ENCODE measurements at places on chromosomes 4 and X. TPM values are rescaled to one million over a fixed set of nuclear protein-coding genes. Genes with fewer than 3 reads are reported as not detected.

- no peak for DNase-seq
- no peak overlapping the region for H3K4me3 ChIP-seq
- peaks cover 56% of the 10 kb centered on the region for H3K4me1 ChIP-seq
- H3K36me3 ChIP-seq, result no peaks in the 10 kb centered on the region
- H3K27ac ChIP-seq, result no peak overlapping the region
Measured at GRCh38 chrX:39848900-39849299, 248.9 kb downstream of the BCOR start.

DNA sequence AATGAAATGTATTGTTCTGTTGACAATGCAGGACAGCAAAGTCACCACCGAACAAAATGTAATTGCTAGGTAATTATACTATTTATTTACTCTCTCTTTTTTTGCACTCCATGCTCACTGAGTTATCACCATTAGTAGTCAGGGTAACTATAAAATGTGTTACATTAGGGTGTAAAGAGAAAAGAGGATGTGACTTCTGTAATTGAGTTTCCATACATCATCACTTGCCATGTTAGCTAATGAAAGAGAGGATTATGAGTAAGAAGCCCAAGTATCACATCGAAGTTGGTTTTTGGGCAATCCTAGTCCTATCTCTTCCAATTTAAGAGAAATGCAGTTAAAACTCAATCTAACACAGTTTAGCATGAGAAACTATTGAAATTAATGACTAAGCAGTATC lies 7.6 kb downstream of the ZXDA start:
- H3K27ac ChIP-seq, result no peak overlapping the region
- H3K4me3 ChIP-seq, result no peak overlapping the region
- peaks cover 18% of the 10 kb centered on the region for H3K4me1 ChIP-seq
- no peaks in the 10 kb centered on the region for H3K36me3 ChIP-seq
- H3K27me3 ChIP-seq, result no peaks in the 10 kb centered on the region
- DNase-seq, result no peak

DNA sequence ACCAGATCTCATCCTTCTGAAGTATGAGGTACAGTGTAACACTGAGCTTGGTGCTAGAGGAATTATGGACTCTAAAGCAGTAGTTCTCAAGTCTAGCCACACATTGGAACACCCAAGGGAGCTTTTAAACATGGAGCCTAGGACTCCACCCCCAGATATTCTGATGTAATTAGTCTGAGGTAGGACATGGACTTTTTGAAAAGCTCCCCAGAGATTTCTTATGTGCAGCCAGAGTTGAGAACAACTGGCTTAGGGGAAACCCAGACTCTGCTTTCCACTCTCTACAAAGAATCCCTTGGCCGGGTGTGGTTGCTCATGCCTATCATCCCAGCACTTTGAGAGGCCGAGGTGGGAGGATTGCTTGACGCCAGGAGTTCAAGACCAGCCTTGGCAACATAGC lies 11.6 kb upstream of the GDPD2 start:
- no peaks in the 10 kb centered on the region for H3K4me1 ChIP-seq
- no peak overlapping the region for H3K4me3 ChIP-seq
- H3K27ac ChIP-seq, result no peak overlapping the region
- peaks cover 14% of the 10 kb centered on the region for H3K36me3 ChIP-seq

DNA sequence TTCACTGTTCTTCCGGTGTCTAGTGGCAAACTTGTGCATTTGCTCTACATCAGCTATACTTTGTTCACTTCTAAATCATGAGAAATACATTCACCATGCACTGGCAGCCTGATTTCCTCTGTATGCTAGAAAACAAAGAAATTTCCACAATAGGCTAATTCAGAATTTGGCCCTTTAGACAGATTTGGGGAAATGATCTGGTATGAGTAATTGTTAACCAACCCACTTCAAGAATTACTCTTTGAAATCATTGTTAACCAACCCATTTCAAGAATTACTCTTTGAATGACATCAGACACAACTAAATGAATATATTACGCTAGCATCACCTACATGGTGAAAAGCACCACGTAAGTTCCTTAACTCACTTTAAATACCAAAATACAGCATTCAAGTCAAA lies 14.6 kb downstream of the APBB2 start:
- H3K4me1 ChIP-seq, result peaks cover 21% of the 10 kb centered on the region
- no peaks in the 10 kb centered on the region for H3K27me3 ChIP-seq
- no peak for DNase-seq
- H3K27ac ChIP-seq, result no peak overlapping the region
- H3K4me3 ChIP-seq, result no peak overlapping the region
- H3K36me3 ChIP-seq, result no peaks in the 10 kb centered on the region

GRCh38 chr4:55356991-55357461 lies 11.0 kb downstream of the SRD5A3 start:
- H3K27me3 ChIP-seq, result no peaks in the 10 kb centered on the region
- H3K4me3 ChIP-seq, result no peak overlapping the region

DNA sequence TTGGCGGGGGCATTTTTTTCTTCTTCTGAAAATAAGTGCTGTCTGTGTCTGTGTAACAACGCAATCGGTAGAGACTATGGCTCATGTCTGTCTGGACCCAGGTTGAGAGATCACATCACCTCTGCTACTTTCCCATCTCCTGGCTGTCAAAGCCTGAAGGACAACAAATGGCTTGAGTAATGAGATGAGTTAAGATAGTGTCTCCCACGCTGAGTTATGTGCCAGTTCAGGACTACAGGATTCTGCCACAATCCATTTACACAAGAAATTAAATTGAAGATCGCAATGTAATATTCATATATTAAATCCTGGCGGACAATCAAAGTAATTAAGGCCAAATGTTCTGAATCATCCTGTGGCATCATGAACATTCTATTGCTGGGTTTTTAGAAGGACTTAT lies 16.5 kb upstream of the ARHGAP36 start:
- H3K36me3 ChIP-seq, result no peaks in the 10 kb centered on the region
- H3K4me3 ChIP-seq, result no peak overlapping the region
- DNase-seq, result no peak
- H3K27me3 ChIP-seq, result peaks cover 14% of the 10 kb centered on the region
- peaks cover 13% of the 10 kb centered on the region for H3K4me1 ChIP-seq

GRCh38 chr4:171919314-171919713 lies 106.1 kb downstream of the GALNTL6 start:
- DNase-seq, result no peak
- no peak overlapping the region for H3K4me3 ChIP-seq
- H3K4me1 ChIP-seq, result peaks cover 18% of the 10 kb centered on the region
- H3K36me3 ChIP-seq, result 0 out of 2 replicates have a peak, but pooled peaks cover 3% of the 10 kb centered on the region

- H3K4me1 ChIP-seq, result no peaks in the 10 kb centered on the region
- H3K27me3 ChIP-seq, result no peaks in the 10 kb centered on the region
- no peak overlapping the region for H3K27ac ChIP-seq
- H3K4me3 ChIP-seq, result no peak overlapping the region
- H3K36me3 ChIP-seq, result no peaks in the 10 kb centered on the region
Measured at GRCh38 chrX:153625271-153626024, 21.6 kb upstream of the DUSP9 start.

GRCh38 chr4:105417624-105418023 lies 56.2 kb downstream of the PPA2 start:
- no peaks in the 10 kb centered on the region for H3K27me3 ChIP-seq
- no peak overlapping the region for H3K4me3 ChIP-seq
- no peak overlapping the region for H3K27ac ChIP-seq
- H3K36me3 ChIP-seq, result peaks cover 5% of the 10 kb centered on the region
- no peaks in the 10 kb centered on the region for H3K4me1 ChIP-seq

GRCh38 chrX:140274811-140275525 lies 229.9 kb downstream of the SOX3 start:
- no peak overlapping the region for H3K4me3 ChIP-seq
- peak overlapping the region; percentile 53 for H3K27ac ChIP-seq
- peaks cover 9% of the 10 kb centered on the region for H3K36me3 ChIP-seq
- no peak for DNase-seq
- peaks cover 26% of the 10 kb centered on the region for H3K4me1 ChIP-seq

DNA sequence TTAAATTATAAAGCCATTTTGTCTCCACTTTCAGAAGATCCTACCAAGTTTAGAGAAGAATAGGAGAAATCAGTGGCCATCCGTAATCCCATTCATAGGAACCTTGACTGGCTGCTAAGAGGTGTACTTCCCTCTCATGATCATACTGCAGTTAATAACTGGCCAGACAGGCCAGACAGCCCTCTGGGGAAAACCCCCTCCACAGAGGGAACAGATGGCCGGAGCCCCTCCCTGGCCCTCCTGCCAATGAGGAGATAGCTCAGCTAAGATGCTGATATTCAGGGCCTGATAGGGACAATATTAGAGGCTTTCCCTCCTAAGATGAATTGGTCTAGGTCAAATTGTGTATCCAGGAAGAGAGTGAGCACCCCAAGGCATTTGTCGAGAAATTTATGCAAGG lies 200.0 kb upstream of the MAOA start:
- DNase-seq, result no peak
- no peak overlapping the region for H3K4me3 ChIP-seq
- H3K36me3 ChIP-seq, result peaks cover 34% of the 10 kb centered on the region
- no peak overlapping the region for H3K27ac ChIP-seq
- peaks cover 32% of the 10 kb centered on the region for H3K4me1 ChIP-seq
- peaks cover 9% of the 10 kb centered on the region for H3K27me3 ChIP-seq

DNA sequence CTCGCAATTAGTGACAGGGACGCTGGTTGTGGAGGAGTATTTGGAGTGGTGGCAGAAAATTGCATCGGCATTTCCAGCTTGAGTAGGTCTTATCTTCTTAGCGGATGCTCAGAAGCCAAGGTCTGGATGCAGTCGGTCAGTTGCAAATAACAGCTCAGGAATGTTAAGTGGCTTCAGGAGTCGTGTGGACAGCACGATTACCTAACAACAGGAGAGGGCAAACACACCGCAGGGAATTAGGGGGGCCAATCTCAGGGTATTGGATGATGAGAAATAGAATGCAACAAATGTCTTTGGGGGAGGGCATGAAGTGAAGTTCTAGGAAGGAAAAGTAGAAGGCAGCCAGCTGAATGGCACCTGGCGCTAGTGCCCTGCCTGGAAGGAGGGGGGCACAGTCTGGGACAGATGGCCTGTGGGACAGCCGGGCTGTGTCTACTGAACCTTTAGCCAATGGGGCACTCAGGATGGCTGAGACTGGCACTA lies 11.8 kb downstream of the RASL11B start:
- peak overlapping the region; percentile 78 for H3K27ac ChIP-seq
- peaks cover 78% of the 10 kb centered on the region for H3K4me1 ChIP-seq
- H3K27me3 ChIP-seq, result peaks cover 8% of the 10 kb centered on the region
- peaks cover 3% of the 10 kb centered on the region for H3K36me3 ChIP-seq

DNA sequence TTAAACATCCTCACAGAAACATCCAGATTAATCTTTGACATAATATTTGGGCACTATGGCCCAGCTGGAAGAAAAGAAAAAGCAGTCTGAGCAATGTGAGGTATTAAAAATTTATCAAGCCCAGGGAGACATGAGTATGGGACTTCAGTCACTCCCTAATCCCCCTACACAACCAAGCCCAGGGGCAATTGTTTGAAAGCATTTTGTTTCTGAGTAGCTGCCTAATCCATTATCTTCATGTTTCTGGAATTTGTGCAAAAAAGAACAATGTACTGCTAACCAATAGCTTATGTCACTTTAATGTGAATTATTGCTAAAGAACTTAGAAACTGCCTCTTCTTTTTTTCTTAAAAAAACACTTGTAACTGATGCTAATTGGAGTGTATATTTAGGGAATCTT lies 360.7 kb downstream of the TEX13C start:
- no peaks in the 10 kb centered on the region for H3K4me1 ChIP-seq
- DNase-seq, result no peak
- peaks cover 17% of the 10 kb centered on the region for H3K36me3 ChIP-seq
- no peak overlapping the region for H3K27ac ChIP-seq
- no peaks in the 10 kb centered on the region for H3K27me3 ChIP-seq

- H3K27me3 ChIP-seq, result no peaks in the 10 kb centered on the region
- no peak for DNase-seq
- H3K27ac ChIP-seq, result no peak overlapping the region
Measured at GRCh38 chrX:22742174-22742573, 257.6 kb upstream of the DDX53 start.

DNA sequence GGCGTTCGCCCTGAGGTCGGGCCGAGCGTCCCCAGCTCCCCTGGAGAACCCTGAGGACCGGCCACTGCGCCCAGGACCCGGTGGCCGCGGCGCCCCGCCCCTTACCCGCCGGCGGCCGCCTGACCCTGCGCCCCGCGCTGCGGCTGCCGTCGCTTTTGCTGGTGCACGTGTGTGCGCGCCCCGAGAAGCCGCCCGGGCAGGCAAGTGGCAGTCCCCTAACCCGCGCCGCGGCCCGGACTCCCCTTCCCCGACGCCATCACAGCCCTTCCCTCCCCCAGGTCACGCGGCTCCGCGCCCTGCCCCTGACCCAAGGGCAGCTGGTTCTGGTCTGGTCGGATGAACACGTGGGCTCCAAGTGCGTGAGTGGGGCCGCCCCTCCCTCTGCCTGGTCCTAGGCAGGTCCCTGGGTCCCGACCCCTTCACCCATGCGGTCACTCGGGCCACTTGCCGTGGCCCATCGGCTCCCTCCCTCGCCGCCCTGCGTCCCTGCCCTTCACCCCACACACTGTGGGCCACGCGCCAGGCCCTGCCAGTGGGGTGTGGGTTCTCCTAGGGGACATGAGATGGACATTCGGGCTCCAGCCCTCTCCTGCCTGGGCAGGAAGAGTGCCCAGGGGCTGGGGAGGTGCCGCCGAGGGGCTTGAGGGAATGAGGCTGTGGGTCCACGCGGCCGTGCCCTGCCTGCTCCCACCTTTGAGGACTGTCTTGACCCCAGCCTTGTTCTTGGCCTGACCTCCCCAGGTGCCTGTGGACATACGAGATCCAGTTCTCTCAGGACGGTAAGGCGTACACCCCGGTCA lies 8.0 kb upstream of the FGFRL1 start:
- H3K27ac ChIP-seq, result no peak overlapping the region
- H3K4me1 ChIP-seq, result no peaks in the 10 kb centered on the region
- peak overlapping the region; percentile 45 for H3K4me3 ChIP-seq
- no peaks in the 10 kb centered on the region for H3K36me3 ChIP-seq

- H3K27me3 ChIP-seq, result peaks cover 12% of the 10 kb centered on the region
- no peak for DNase-seq
- no peaks in the 10 kb centered on the region for H3K36me3 ChIP-seq
- H3K4me1 ChIP-seq, result peaks cover 3% of the 10 kb centered on the region
- no peak overlapping the region for H3K4me3 ChIP-seq
Measured at GRCh38 chrX:72576141-72576894, 3.7 kb upstream of the HDAC8 start.

ATP1B4 gene
- total RNA-seq, result not detected

TMEM271 gene
- 0.31 TPM for total RNA-seq

RTL5 gene
- total RNA-seq, result 1.0 TPM

CYTL1 gene
- 7.1 TPM for total RNA-seq

DCAF4L1 gene
- 0.09 TPM for total RNA-seq

WDR17 gene
- 4.4 TPM for total RNA-seq

ALB gene
- total RNA-seq, result 23.4 TPM

All from WTC11 (cell line).